ENCODE measurements at places on chromosomes 4 and X. TPM values are rescaled to one million over a fixed set of nuclear protein-coding genes. Genes with fewer than 3 reads are reported as not detected.
A peak's percentile ranks its signal among the peaks of the same experiment; 100 is the strongest.

Gene ASB12
- total RNA-seq = not detected

Gene USP17L25
- not detected for total RNA-seq

Gene PNCK
- 0.48 TPM for total RNA-seq

Gene TMEM150C
- 38.3 TPM for total RNA-seq

DNA sequence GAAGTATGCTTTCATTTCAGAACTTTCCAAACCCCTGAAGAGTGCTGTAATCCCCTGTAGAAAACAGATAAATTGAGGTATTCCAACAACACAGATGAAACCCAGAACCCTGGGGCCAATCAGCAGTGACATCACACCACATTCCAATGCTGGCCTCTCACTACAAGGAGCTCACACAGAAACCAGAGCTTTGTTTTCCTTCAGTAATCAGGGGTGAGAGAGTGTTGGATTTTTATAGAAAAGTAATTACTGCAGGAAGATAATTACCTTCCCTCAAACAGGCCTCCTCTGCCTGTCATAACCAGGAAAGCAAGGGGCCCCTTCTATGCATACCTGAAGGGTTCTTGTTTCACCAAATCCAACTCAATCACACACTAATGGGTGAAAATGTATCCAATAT lies 246.2 kb downstream of the SCFD2 start:
- no peaks in the 10 kb centered on the region for H3K4me1 ChIP-seq
- no peak for DNase-seq
- no peaks in the 10 kb centered on the region for H3K27me3 ChIP-seq
- no peak overlapping the region for H3K4me3 ChIP-seq
- H3K27ac ChIP-seq = peak overlapping the region; percentile 27

GRCh38 chr4:111979921-111980320 lies 165.3 kb upstream of the FAM241A start:
- no peak overlapping the region for H3K27ac ChIP-seq
- peaks cover 6% of the 10 kb centered on the region for H3K27me3 ChIP-seq
- DNase-seq = no peak
- H3K4me1 ChIP-seq = no peaks in the 10 kb centered on the region
- no peak overlapping the region for H3K4me3 ChIP-seq

GRCh38 chr4:171087089-171087488 lies 726.1 kb upstream of the GALNTL6 start:
- H3K36me3 ChIP-seq = no peaks in the 10 kb centered on the region
- no peak for DNase-seq
- H3K27ac ChIP-seq = no peak overlapping the region
- H3K4me3 ChIP-seq = no peak overlapping the region

DNA sequence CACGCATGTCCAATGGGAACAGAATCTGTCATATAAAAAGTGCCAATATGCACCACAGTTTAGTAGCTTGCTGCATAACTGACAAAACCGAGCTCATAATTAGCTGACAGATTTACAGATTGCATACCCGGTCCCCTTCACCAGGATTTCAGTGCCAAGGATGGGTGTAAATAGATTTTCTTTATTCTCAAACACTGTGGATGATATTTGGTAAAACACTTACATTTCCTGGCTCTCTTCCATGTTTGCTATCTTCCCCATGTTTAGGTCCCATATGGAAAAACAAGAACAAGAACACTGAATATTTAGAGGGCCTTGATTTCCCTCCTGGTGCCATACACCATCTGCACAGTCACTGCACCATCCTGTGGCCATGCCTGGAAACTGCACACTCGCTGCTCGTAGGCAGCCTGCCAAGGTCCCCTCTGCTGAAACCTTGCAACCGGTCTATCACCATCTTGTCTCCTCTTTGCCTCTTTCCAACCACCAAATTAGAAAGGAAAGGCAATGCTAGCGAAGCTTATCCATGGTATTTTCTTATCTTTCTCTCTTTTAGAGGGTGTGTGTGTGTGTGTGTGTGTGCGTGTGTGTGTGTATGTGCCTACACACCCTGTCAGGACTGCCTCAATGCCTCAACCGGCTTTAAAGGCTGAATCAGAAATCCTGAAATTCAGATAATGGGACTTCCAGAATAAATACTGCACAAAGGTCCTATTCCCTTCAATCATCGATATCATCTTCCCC lies 124.2 kb upstream of the MBNL3 start:
- H3K4me3 ChIP-seq = no peak overlapping the region
- no peak overlapping the region for H3K27ac ChIP-seq
- H3K27me3 ChIP-seq = no peaks in the 10 kb centered on the region
- H3K36me3 ChIP-seq = no peaks in the 10 kb centered on the region

- H3K4me3 ChIP-seq = no peak overlapping the region
- no peaks in the 10 kb centered on the region for H3K4me1 ChIP-seq
- H3K36me3 ChIP-seq = no peaks in the 10 kb centered on the region
- no peak for DNase-seq
These were observed 562.0 kb upstream of the AADAT start for GRCh38 chr4:170651786-170652185.

DNA sequence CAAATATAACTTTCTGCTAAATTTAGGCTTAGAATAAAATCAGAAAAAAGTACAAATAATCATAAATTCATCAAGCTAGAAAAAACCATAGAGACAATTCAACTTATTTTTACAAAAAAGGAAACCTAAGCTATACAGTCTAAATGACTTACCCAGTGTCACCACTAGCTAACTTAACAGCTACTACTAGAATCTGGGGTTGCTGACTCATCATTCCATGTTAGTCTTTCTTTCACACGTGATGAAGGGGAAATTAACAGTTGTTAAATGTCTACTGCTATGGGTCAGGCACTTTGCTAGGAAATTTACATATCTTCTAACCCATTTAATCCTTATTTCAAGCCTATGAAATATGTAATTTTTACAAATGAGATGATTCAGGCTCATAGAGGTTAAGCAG lies 349.3 kb upstream of the GALNT7 start:
- no peak overlapping the region for H3K4me3 ChIP-seq
- H3K27me3 ChIP-seq = no peaks in the 10 kb centered on the region
- no peak for DNase-seq
- H3K27ac ChIP-seq = no peak overlapping the region
- no peaks in the 10 kb centered on the region for H3K36me3 ChIP-seq
- no peaks in the 10 kb centered on the region for H3K4me1 ChIP-seq

DNA sequence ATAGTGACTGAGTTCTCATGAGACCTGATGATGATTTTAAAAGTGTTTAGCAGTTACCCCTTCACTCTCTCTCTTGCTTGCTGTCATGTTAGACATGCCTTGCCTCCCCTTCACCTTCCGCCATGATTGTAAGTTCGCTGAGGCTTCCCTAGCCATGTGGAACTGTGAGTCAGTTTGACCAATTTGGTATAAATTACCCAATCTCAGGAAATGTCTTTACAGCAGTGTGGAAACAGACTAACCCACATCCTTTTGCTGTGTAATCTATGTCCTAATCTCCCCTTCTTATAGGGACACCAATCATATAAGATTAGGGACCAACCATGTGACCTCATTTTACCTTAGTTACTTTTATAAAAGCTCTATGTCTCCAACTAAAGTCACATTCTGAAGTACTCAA lies 677.8 kb downstream of the ADGRL3 start:
- DNase-seq = no peak
- no peaks in the 10 kb centered on the region for H3K4me1 ChIP-seq

DNA sequence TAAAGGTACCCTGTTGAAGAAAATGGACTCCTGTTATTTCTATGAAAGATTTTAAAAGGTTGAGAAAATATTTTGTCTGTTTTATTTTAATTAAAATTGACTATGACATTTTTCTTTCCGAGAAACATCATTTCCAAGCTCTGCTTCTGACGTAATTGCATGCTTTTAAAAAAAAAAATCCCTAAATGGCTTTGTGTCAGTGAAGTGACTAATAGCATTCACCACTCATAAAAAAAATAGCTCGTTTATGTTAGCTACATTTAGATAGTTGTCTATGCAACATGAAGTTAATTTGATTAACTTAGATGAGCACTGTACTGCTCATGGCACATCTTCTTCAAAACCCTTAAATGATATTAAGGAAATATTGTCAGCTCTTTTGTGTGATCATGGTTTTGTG lies 105.1 kb upstream of the KLHL13 start:
- no peaks in the 10 kb centered on the region for H3K4me1 ChIP-seq
- H3K4me3 ChIP-seq = no peak overlapping the region
- H3K27me3 ChIP-seq = no peaks in the 10 kb centered on the region
- H3K36me3 ChIP-seq = no peaks in the 10 kb centered on the region
- no peak overlapping the region for H3K27ac ChIP-seq

DNA sequence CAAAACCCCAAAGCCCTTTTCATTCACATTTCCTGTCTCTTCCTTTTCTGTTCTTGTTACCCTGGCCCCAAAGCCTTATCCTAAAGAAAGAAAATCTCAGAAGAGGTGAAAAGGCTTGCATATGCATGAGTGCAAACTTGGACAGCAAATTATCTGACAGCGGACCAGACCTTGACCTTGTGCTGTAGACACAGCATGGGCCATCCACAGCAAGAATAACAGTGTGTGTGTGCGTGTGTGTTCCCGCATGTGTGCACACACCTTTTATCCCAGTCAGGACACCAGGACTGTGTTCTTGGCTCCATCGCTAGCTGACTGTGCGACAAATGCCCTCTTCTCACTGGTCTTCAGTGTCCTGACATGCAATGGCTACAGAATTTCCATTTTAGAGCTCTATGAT lies 35.3 kb downstream of the ZBTB49 start:
- no peaks in the 10 kb centered on the region for H3K4me1 ChIP-seq
- no peak overlapping the region for H3K4me3 ChIP-seq
- H3K36me3 ChIP-seq = no peaks in the 10 kb centered on the region
- H3K27ac ChIP-seq = no peak overlapping the region

DNA sequence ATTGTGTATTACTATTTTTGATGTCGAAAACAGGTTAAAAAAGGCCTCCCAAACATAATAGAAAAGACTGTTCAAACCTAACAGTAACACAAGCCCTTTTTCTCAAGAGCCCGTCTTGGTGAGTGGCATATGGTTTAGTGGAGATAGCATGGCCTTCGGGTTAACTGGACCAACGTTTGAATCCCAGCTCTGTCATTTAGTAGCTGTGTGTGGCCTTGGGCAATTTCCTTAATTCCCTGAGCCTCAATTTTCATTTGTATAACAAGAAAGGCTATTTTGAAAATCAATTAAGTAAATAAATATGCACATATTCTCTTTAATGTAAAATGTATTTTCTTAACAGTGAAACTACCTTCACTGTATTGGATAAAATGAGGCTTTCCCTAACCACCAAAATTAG lies 62.3 kb downstream of the HELT start:
- DNase-seq = no peak
- H3K4me1 ChIP-seq = no peaks in the 10 kb centered on the region
- peaks cover under 1% of the 10 kb centered on the region for H3K27me3 ChIP-seq
- H3K27ac ChIP-seq = no peak overlapping the region
- no peaks in the 10 kb centered on the region for H3K36me3 ChIP-seq

- DNase-seq = no peak
- no peak overlapping the region for H3K27ac ChIP-seq
- H3K36me3 ChIP-seq = no peaks in the 10 kb centered on the region
- H3K4me3 ChIP-seq = no peak overlapping the region
These were observed 125.4 kb upstream of the CHRDL1 start for GRCh38 chrX:110920991-110921390.

DNA sequence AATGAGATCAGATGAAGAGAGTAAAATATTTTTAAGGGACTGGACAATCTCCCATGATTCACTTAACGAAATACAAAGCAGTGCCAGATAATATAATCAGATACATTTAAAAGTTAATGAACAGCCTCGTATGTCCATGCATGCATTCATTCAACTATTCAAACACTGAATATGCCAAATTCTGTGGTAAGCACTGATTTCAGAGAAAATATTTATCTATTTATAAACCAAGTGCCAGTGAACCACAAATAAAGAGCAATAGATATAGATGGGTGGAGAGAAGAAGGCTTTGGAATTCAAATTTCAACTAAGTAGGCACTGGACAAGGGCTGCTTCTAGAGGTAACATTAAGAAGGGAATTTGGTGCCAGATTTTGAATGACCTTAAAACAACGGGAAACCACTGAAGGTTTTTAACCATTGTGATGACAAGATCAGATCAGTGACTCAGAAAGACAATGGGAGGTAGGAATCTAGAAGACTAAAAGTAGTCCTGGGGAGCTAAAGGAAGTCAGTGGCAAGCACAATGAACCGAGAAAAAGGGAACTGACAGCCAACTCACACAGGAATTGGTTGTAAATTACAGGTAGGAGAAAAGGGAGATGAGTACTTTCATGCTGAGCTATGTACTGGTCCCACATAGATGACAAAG lies 14.2 kb downstream of the ELOVL6 start:
- no peak overlapping the region for H3K27ac ChIP-seq
- no peaks in the 10 kb centered on the region for H3K4me1 ChIP-seq
- H3K4me3 ChIP-seq = no peak overlapping the region
- no peak for DNase-seq

GRCh38 chrX:6374556-6374955 lies 145.9 kb upstream of the NLGN4X start:
- H3K27me3 ChIP-seq = no peaks in the 10 kb centered on the region
- no peaks in the 10 kb centered on the region for H3K4me1 ChIP-seq
- H3K27ac ChIP-seq = no peak overlapping the region
- no peak overlapping the region for H3K4me3 ChIP-seq

- H3K4me3 ChIP-seq = no peak overlapping the region
- H3K4me1 ChIP-seq = no peaks in the 10 kb centered on the region
- no peaks in the 10 kb centered on the region for H3K36me3 ChIP-seq
- no peaks in the 10 kb centered on the region for H3K27me3 ChIP-seq
- peak overlapping the region; percentile 80 for H3K27ac ChIP-seq
- no peak for DNase-seq
These were observed 54.3 kb downstream of the TSC22D3 start for GRCh38 chrX:107721318-107721717.

DNA sequence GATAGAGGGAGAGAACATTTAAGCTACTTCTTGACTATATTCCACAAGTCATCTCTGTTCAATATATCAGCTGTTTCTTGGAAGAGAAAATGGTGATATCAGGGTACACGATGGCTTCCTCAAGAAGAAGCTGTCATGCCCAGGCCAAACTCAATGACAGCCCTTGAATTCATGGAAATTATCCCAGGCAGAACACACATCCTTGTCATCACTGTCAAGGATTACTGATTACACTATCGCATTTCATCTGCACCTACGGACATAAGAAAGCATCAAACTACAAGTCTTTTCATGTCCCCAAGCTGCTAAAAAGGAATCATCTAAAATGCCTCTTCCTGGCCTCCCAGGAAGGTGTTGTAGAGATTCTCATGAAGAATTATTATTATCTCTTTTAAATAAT lies 165.2 kb upstream of the SLC7A11 start:
- H3K27ac ChIP-seq = no peak overlapping the region
- H3K4me3 ChIP-seq = no peak overlapping the region
- DNase-seq = no peak
- no peaks in the 10 kb centered on the region for H3K36me3 ChIP-seq

GRCh38 chrX:130082244-130083106 lies 27.8 kb downstream of the ELF4 start:
- H3K36me3 ChIP-seq = no peaks in the 10 kb centered on the region
- peak overlapping the region; percentile 50 for H3K27ac ChIP-seq
- no peak overlapping the region for H3K4me3 ChIP-seq

GRCh38 chrX:7214251-7214650 lies 66.3 kb upstream of the PUDP start:
- H3K27ac ChIP-seq = no peak overlapping the region
- no peak for DNase-seq
- no peaks in the 10 kb centered on the region for H3K4me1 ChIP-seq
- no peak overlapping the region for H3K4me3 ChIP-seq

Measured in breast epithelium (tissue), 4 donors.